ENCODE measurements at places on chromosomes 16 and 17.

DNA sequence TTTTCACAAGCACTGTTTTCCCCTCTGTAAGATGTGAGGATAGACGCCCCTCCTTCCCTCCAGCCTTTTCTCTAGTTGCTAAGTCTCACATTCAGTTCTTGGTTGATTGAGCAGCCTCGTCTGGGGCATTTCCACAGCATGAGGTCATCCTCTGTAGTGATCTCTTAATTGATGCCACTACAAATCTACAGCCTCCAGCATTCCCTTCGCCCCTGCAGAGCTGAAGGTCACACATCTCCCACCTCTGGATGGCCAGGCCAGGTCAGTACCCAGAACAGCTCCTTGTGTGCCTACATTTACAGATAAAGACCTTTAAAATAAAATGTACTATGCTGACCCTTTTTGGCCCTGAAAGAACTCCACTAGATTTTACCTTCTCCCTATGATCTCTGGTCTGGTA, 32.5 kb upstream of the CDH11 start:
- no peak for DNase-seq

GRCh38 chr16:48479329-48479728, 94.1 kb upstream of the SIAH1 start:
- no peak for DNase-seq

- no peak for DNase-seq
These were observed 4.2 kb upstream of the C1QTNF8 start for GRCh38 chr16:1100084-1100800.

GRCh38 chr17:27486741-27487140, 30.5 kb downstream of the KSR1 start:
- DNase-seq: no peak

- no peak for DNase-seq
These were observed 4.7 kb downstream of the ZDHHC7 start for GRCh38 chr16:85006639-85007038.
